ENCODE measurements at places on chromosomes 7 and 10.

DNA sequence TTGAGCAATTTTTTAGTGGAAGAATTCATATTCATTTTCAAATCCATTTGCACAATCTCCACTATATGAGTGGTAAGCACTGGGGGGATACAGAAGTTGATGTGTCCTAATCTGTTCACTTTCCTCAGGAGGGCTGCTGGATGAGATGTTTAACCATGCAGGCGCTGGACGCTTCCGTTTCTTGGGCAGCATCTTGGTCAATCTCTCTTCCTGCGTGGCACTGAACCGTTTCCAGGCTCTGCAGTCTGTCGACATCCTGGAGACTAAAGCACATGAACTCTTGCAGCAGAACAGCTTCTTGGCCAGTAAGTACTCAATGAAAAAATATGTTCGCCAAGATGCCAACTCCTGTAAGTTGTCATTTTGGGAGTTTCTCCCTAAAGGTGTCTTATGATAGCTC lies 179.3 kb downstream of the ABCA13 start:
- DNase-seq = no peak

DNA sequence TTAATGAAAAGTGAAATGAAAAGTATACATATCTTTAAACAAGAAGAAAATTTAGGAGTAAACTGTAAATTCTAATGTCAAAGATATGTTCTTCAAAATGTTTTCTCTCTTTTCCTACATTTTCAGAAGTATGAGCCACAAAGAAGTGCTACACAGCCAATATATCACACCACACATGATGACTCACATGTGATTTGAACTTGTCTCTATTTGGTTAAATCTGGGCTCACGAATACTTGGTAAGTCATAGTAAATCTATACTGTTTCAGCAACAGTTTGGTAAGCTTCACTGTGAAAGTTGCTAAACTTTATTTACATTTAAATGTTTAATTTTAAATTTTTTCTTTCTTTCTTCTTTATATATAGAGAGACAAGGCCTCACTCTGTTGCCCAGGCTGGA lies 380.6 kb upstream of the IGFBP3 start:
- DNase-seq = no peak

GRCh38 chr7:76047305-76047810 lies 442 bp downstream of the STYXL1 start:
- no peak for DNase-seq

GRCh38 chr10:72625276-72625607 lies 637 bp downstream of the MICU1 start:
- no peak for DNase-seq

- DNase-seq = no peak
These were observed 3.1 kb downstream of the CNPY1 start for GRCh38 chr7:155543011-155543876.

- no peak for DNase-seq
These were observed 15.7 kb upstream of the MACC1 start for GRCh38 chr7:20232848-20233247.

DNA sequence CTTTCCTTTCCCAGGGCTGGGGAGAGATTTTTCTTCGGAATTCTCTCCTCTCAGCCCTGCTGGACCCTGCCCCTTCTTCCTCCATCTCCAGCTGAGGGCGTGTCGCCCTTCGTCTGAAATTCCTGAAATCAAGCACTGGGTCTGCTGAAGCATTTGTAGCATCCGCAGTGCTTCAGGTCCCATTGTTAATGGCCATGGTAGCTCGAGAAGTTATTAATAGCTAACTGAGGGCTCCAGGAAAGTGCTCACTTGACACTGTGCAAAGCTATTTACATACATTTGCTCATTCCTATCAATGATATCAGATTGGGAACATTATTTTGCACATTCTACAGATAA lies 515 bp downstream of the FAM149B1 start:
- DNase-seq = no peak

DNA sequence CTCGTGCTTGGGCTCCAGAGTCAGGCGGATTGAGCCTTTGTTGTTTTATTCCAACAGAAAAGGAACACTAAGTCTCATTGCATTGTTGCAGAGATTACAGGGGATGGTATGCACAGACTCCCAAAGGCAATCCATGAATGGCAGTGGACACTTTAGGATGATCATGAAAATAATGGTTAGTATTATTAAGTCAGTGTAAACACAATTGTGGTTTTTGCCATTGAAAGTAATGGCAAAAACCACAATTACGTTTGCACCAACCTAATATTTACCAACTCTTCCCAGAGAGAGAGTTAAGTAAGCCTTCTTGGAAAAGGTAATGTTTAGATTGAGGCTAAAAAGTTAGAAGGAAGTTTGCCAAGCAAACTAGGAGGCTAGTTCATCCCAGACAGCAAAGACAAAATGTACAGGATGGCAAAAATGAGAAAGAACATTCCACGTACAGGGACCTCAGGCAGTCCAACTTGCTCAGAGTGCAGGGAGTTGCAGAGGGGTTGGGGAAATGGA lies 72.9 kb upstream of the AMPH start:
- DNase-seq = no peak

DNA sequence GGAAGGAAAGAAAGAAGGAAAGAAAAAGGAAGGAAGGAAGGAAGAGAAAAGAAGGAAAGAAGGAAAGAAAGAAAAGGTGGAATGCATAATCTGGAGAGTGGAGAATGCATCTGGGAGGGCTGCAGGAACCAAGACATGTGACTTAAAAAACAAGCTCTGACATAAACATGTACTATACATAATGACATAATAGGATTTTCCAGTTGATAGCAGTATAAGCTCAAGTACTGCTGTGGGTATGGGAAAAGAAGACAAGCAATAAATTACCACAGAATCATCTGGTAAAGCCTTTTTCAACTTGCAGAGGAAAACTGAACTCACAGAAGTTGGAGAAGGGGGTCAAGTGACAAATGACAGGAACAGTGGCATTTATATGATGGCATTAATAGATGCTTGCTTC lies 345.9 kb downstream of the PLXDC2 start:
- DNase-seq = no peak

DNA sequence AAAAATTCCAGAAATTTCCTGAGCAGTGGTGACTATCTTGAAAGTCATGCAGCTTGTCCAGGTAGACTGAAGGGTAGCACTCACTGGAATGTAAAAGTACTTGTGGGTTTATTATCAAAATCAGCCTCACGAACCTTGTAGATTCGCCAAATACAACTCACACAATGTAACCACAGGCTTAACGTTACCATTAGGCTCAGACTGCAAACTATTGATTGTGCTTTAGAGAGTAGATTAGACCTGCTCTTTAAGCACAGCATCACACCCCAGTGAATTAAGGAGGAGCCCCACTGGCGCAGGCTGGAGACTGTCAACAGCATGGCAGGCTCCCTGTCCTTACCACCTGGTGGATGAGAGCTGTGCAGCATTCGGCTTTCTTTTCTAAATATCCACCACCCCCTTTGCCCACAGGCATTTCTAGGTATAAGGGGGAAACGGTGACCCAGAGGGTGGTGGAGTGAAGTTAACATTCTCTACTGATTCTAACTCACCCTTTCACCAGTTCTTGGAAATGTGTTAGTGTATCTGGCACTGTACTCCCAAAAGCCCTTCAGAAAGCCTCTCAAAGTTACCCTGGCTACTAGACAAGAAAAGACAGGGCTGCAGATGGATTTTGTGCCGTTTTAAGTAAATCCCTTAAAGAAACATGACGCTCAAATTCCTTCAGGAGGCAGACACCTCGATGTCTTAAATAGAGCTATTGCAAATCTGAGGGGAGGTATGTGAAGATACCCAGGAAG lies 56.6 kb downstream of the GSDME start:
- no peak for DNase-seq

DNA sequence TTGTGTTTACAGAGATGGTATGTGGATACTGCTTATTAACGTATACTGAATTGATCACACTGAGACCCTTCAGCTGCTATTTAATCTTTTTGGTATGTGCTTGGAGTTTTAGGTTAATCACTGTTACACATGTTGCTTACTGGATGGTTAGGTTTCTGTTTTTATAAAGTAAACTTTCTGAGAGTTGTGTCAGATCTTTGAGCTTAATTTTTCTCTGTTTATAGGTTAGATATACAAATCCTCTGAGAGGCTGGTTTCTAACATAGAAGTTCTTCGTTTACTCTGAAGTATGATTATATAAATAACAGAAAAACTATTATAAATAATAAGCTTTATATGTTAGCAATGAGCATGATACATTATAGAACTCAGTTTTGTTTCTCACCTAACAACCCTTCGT lies 123.1 kb downstream of the NSUN6 start:
- no peak for DNase-seq

DNA sequence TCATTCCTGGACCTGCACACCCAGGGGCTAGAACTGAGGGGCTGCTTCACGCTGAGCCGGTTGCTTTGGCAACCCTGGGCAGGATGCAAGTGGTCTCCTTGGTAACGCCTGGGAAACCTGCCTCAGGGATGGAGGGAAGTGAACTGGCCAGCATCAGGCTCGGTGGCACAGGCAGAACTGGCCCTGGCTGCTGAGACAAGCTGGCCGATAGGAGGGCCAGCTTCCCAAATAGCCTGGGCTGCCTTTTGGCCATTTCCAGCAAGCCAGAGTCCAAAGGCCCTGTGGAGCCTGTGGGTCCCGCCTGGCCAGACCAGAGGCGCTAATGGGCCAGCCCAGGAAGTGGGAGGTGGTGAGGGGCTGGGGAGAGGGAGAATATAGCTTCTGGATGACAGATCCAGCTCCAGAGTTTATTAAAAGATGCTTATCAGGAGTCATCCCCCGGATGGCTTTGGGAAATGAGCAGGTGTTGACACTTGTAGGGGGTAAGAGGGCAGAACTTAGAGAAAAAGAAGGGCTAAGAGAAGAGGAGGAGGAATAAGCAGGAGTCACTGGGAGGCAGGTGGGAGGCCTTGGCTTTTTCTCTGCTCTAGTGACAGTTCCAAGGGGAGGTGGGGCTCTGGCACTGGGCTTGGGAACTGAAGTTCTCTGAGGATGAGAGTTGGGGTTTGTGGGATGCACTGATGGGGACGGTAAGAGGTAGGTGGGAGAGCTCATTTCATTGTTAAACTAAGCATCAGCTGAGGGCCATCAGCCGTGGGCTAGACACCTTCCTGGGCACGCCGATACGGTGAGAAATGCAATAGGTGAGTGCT lies 9.6 kb downstream of the NEURL1 start:
- DNase-seq = no peak

DNA sequence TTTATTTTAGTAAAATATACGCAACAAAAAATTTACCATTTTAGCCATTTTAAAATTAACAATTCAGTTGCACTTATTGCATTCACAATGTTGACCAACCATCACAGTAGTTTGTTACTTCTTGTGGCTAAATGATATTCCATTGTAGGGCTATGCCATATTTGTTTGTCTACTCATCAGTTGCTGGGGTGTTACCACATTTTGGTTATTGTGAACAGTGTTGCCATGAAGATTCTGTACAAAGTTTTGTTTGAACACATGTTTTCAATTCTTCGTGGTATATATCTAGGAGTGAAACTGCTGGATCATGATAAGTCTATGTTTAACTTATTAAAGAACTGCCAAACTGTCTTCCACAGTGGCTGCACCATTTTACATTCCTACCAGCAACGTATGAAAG lies 46.3 kb upstream of the ZNF365 start:
- DNase-seq = no peak

DNA sequence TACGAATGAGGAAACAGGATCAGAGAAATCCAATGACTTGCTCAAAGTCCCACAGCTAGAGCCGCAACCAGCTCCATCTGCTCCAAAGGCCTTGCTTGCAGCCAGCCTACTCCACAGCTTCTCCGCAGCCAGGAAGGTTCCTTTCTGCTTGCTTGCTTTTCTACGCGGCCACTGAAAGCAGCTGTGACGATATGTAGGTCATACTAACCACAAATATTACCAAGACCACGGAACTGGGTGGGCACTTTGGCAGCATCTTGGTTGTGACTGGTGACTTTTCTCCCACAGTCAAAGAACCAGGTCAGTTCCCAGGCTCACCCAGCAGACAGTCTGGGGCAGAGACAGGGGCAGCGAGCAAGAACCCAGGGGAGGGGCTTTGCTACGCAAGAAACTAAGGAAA lies 86.4 kb downstream of the FAM53B start:
- DNase-seq = no peak

GRCh38 chr10:116973371-116973905 lies 31.5 kb downstream of the SHTN1 start:
- no peak for DNase-seq

DNA sequence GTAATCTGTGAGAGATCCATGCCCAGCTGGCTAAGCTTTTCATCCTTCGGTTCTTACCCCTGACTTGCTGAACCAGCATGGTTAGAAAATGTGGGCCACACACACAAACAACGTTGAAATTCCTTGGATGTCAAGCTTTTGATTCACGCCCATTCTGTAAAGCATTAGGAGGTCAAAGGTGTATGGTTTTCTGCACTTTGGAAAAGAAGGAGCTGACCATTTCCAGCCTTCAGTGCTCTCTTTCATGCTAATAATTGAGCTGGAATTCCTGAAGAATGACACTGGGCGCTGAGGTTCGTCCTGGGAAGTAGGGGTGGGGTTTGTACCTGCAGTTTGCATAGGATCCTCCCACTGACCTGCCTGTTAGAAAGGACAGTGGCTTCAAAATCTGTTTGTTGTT lies 23.1 kb downstream of the KLF6 start:
- no peak for DNase-seq

- no peak for DNase-seq
These were observed 52.6 kb upstream of the TRUB1 start for GRCh38 chr10:114885443-114885842.

DNA sequence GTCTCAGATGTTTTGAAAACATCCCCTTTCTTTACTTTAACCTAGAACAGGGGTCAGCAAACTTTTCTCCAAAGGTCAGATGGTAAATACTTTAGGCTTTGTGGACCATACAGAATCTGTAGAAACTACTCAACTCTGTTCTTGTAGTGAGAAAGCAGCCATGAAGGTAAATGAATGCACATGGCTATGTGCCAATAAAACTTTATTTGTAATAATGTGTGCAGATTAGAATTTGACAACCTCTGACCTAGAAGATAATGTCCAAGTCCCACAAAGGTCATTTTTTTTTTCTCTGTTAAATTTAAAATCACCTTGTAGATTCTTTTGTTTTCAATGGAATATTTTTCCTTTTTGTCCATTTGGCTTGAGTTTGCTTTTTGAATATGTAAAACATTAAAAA lies 17.2 kb downstream of the OIT3 start:
- DNase-seq = no peak

- DNase-seq = no peak
These were observed 33.8 kb downstream of the JAKMIP3 start for GRCh38 chr10:132099389-132100090.

- DNase-seq = no peak
These were observed at the start of gene LRRC72 for GRCh38 chr7:16526742-16527540. LRRC72 (plus strand) TSS chr7:16526825; CDS start chr7:16526953, 128 bp downstream.

DNA sequence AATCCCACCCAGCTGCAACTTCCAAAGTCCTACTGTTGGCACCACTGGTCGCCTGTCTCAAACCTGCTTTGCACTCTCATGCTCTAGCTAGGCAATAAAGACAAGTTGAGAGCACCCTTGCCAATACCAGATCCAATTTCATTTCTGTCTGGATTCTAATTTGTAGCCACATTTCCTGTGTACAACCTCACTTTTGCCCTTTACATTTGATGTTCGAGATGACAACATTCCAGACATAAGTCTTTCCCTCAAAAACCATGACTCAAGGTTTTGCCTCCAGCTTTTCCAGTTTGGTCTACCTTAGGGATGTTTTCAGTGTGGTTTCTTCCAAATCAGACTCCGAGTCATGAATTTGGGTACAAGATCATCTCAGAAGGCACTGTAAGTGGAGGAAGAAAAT lies 309.0 kb downstream of the GPAM start:
- no peak for DNase-seq
